Endodermal cell (in vitro differentiated cells): ENCODE measurements at places on chromosomes 1 and 21.

- peak; percentile 73 for DNase-seq
These were observed 1.7 kb upstream of the NADK start for GRCh38 chr1:1779691-1780597.

DNA sequence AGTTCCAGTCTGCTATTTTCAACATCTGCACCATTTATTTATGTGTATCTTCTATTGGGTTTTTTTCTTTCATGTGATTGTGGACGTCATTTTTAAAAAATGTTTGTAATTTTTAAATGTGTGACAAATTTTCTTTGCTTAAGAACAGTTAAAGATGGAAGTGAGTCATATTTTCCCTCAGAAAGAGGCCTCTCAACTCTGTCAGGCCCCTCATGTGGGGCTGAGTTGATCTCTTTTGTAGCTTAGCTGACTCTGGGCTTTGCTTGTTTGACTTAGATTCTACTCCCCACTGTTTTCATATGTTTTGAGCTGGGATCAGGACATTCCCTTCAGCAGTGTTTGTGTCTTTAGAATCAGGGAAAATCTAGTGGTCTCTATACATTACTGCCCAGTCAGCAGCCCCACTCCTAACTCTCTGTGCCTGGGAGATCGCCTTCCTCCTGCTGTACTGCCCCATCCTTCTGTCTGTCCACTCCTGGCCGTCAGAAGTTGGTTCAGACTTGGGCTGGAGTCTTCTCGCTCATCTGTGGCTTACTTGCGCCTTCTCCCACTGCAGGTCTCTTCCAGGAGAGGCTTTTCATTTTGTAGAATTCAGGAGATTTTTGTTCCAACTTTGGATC, 137.4 kb downstream of the DYRK1A start:
- DNase-seq = no peak

- DNase-seq = no peak
These were observed 13.6 kb downstream of the RD3 start for GRCh38 chr1:211478376-211478775.

- DNase-seq = no peak
These were observed 5.5 kb upstream of the AVPR1B start for GRCh38 chr1:206122686-206123085.

DNA sequence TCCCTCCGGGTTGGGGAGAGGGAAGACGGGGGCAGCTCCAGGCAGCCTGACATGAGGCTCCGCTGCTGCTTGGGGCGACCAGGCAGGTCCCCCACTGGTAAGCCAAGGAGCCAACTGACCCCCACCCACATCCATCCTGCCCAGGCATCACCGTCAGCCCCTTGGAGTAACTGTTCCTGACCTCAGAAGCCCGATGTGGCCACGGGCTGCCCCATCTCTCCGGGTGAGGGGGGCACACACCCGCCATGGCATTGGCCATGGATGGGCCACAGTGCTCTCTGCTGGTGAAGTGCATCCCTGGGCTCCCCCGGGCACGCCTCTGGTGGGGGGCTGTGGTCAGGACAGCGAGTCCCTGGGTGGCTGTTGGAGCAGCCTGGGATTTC, 100.0 kb downstream of the CRYAA start:
- no peak for DNase-seq

DNA sequence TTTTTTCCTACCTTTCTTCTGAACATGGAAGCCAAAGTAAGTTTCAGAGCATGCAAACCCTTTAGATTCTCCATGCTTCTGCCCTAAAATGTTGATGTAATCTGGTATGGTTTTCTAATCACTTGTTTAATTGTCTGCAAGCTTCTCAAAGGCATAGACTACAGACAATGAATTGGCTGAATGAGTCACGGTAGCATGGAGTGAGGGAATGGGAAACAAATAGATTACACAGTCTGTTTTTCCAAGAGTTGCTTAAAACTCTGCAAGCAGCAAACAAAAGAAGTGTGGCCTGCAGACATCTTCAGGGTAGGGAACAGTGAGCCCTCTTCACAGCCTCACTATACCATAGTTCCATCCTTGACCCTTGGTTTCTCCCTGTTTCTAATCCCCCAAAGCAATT, 326.0 kb downstream of the BARHL2 start:
- no peak for DNase-seq

GRCh38 chr1:212558693-212559480, 49.7 kb upstream of the ATF3 start:
- DNase-seq = peak; percentile 96
